Stimulated activated CD8-positive, alpha-beta memory T cell treated with anti-CD3 and anti-CD28 coated beads, Interleukin-7, amount 100 ng/mL, for 1 hour (primary cell): ENCODE measurements at places on chromosomes 4 and X.

GRCh38 chr4:170089274-170089667 lies 485 bp downstream of the AADAT start:
- no peak for DNase-seq

DNA sequence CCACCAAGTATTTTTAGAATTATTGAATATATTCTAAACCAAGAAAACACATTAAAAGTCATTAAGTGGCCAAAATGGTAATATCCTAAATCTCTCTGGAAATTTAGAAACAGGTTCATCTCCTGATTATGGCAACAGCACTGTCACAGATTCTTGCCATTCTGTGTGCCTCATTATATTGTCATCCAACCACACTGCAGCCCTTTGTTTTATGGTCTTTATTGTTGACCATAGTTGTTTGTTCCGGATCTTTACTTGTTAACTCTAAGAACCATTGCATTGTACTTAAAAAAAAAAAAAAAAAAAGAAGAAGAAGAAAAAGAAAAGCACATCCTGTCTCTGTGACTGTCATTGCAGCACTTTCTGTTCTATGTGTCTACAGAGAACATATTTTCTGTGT lies 822.1 kb upstream of the ADGRL3 start:
- no peak for DNase-seq

- DNase-seq, result no peak
Measured at GRCh38 chrX:140360284-140360683, 144.6 kb downstream of the SOX3 start.

GRCh38 chr4:42554072-42554471 lies 102.8 kb downstream of the ATP8A1 start:
- DNase-seq, result no peak

GRCh38 chr4:85569730-85570299 lies 94.9 kb downstream of the ARHGAP24 start:
- DNase-seq, result no peak

DNA sequence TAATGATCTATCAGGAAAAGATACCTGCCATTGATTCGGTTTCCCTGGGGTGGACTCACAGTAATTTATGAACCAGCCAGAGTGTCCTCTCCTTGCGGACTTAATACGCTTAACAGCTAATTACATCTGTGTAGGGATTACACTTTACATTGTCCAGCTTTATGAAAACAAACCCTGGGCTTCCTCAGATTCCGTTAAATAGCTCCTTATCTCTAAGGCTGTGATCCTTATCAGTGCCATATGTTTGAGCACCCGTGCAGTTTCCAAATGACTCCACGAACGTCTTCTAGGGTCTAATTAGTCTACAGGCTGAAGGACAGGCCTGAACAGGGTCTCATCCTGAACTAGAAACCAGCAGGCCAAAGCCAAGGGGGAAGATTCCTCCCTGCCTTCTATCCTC lies 56.9 kb downstream of the KDR start:
- DNase-seq, result no peak

GRCh38 chrX:52337410-52337809 lies 31.4 kb upstream of the XAGE2 start:
- DNase-seq, result no peak

GRCh38 chrX:154430916-154431315 lies 2.4 kb downstream of the ATP6AP1 start:
- DNase-seq, result no peak

DNA sequence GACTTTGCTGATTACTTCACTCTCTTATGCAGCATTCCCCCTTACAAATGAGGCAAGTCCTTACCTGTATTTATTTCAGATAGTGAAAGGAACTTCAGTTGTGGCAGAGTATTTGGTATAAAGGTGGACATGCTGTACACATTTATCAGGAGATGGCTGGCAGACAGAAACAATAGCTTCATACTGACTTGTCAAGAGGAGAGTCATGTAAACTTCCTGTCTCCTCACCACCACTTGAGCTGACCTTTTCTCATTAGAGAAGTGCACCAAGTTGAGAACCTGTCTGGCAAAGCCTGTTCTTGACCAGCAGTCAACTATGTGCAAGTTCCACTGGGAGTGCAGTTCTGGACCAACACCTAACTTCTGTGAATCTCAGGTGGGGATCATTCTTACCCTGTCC lies 80.8 kb downstream of the LARP1B start:
- DNase-seq, result no peak

DNA sequence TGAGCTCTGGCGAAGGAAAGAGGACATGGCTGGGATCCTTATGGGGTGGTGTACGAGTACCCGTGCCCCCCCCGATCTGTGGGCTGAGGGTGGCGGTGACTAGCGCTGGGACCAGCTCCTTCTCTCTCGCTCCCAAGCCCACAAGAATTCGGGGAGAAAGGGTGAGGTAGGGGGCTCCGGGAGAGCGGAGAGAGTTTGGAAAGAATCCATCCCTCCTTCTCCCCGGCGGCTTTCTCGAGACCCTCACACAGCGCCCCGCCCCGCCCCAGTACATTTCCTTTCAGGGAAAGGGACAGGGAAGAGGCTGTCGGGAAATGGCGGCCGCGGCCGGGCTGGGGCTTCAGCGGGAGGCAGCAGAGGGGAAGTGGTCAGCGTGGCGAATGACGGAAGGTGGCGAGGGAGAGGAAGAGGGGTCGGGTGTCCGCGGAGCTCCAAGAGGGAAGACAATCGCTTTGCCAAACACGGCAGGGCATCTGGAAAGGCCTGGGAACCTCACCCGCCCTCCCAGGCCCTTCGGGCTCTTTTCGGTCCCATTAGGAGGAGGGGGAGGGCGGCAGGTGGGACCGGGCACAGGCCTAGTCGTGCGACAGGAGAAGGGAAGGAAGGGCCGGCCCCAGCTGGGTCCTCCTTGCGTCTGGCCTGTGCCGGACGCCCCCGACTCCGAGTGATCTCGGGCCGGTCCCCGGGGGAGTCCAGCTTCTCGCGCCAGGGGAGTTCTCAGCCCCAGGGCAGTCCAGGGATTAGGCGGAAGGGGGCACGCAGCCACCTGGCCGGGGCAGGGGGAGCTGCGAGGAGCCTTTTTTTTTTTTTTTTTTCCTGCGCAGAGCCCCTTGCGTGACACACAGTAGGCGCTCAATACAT lies 10.2 kb downstream of the HNRNPH2 start:
- no peak for DNase-seq

GRCh38 chr4:102761296-102761701 lies 531 bp upstream of the MANBA start:
- DNase-seq, result no peak

DNA sequence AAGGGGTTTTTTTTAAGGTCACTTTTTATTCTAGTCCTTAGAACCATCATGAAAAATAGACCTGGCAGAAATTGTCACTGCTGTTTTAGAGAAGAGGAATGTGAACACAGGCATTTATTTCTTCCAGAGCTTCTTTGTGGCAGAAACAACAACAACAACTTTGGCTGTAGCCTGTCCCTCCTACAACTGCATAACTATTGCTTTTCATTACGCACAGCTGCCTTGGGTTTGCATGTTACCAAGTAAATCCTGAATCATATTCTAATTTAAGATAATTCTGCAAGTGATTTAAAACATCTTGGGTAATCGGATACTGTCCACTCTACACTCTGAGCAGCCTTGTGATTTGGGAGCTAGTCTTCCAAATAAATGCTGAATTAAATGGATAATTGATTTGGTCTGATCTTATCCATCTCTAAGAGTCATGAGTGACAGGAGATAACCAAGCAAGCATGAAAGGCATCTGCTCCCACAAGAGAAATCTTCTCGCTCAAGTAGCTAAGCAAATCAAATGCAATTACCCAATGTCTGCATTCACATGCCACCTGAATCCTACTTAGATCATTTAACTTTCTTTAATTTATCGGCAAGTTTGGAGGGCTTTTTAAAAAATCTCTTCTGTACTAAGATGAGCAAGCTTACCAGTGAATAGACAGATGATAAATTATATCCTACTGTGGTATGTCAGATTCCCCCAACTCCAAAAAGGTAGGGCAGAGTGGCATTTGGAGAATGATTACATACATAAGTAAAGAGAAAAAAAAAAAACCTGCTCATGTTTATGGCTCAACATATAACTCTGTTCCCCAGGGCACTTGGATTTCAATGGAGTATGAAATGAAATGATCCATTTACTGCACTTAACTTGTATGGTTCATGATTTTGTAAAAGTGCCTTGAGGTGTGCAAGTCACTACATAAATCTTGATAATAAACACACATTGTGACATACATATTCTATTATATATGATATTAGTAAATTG lies 73.6 kb downstream of the EGF start:
- no peak for DNase-seq

GRCh38 chrX:50475208-50475607 lies 4.6 kb upstream of the DGKK start:
- DNase-seq, result no peak

GRCh38 chr4:146343199-146343598 lies 128.9 kb downstream of the REELD1 start:
- DNase-seq, result no peak

DNA sequence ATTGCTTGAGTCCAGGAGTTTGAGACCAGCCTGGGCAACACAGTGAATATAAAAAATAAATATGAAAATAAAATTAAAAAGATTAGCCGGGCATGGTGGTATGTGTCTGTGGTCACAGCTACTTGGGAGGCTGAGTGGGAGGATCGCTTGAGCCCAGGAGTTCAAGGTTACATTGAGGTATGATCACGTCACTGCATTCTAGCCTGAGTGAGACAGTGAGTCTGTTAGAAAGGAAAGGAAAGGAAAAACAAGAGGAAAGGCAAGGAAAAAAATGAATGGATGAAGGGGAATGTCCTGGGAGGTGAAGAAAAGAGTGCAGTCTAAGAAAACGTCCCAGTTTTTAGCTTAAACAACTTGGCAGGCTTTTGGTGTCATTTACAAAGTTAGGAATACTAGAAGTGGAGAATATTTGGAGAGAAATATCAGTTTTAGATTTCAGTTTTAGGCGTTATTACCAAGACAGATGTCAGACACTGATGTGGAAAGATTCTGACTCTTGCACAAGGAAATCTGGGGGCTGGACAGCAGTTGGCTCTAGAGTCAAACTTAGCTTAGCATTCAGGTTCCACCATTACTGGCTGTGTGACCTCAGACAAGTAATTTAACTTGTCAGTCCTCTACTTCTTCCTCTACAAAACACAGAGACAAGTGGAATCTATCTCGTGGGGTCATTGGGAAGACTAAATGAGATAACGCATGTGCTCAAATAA lies 139.0 kb downstream of the TSPAN5 start:
- no peak for DNase-seq

- DNase-seq, result no peak
Measured at GRCh38 chr4:109908731-109909130, 4.0 kb upstream of the EGF start.

- DNase-seq, result no peak
Measured at GRCh38 chrX:65679071-65679540, 11.7 kb downstream of the MSN start.

DNA sequence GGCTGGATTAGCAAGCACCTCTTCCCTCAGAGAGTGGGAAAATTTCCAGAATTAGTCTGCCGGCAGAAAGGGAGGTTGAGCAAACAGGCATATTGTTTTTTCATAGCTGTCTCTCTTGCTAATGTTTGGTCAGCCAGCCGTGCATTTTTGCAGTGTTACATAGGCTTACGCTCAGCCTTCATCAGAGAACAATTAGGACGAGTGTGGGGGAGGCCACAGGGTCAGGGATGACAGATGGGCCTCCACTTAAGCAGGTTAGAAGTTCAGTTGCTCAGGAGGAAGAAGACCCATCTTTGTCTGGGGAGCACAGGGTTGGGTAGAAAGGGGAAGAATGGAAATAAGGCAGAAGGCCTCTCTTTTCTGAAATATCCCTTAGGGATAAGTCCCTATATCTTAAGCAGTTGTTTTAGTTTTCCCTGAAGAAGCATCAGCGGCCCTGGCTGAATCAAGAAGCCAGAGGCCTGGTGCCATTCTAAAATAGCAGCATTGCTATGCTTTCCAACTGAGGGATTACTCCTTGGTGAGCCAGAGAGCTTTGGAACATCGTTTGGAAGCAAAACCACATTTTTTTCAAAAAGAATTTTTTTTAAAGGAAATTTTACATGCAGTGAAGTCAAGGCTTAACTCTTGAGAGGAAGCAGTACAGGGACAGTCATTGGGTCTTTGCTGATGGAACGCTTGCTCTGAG lies 118.8 kb downstream of the SMIM20 start:
- DNase-seq, result no peak

GRCh38 chr4:22456291-22456690 lies 59.6 kb downstream of the ADGRA3 start:
- no peak for DNase-seq

- DNase-seq, result no peak
Measured at GRCh38 chr4:44777115-44777514, 50.8 kb upstream of the GNPDA2 start.

GRCh38 chrX:133638285-133638684 lies 223.0 kb upstream of the GPC4 start:
- no peak for DNase-seq

GRCh38 chr4:89928838-89929237 lies 34.2 kb downstream of the MMRN1 start:
- DNase-seq, result no peak

DNA sequence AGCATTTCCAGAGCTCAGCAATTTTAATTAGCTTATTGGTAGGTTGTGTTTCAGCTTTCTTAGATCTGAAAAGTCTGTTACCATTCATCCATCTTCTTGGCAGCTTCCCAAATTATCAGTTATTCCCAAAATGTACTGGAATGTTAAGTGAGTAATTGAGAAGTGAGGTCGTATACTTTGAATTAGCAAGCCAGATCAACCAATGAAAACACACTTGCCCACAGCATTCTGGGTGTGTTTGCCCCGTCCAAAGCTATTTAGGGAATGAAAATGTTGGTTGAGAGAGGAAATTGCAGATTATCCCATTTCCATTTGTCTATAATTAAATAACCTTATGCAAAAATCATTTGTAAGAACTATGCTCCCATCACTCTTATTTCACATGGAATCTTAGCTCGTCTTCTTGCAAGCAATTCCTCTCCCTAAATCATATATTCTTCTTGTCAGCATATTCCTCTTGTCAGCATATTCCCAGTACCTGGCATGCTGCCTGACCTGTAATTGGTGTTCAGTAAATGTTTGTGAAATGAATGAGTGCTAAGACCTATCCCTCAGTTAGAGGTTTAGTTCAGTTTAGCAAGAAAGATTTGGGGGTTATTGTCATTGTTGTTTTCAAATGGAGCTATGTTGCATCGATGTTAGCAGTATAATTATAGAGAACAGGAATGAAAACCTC lies 23.3 kb upstream of the ANTXR2 start:
- no peak for DNase-seq

- no peak for DNase-seq
Measured at GRCh38 chrX:136687457-136687856, 39.5 kb downstream of the CD40LG start.

GRCh38 chr4:8393593-8394038 lies 46.9 kb downstream of the ACOX3 start:
- no peak for DNase-seq

DNA sequence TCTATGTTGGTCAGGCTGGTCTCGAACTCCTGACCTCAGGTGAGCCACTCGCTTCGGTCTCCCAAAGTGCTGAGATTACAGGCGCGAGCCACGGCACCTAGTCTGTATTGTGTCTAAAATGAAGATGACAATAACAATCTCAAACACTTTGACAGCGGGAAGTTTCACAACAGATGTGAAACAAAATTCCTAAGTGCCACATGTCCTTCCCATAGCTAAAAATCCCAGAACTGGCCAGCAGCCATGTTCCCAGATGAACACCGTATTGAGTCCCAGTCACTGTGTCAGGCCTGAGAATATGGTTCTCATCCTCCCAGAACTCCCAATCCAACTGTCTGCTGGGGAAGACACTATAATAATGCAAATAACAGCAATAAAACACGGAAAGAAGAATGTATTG lies 16.4 kb upstream of the KLHL8 start:
- DNase-seq, result no peak
